ENCODE measurements at places on chromosomes 3 and 15.

DNA sequence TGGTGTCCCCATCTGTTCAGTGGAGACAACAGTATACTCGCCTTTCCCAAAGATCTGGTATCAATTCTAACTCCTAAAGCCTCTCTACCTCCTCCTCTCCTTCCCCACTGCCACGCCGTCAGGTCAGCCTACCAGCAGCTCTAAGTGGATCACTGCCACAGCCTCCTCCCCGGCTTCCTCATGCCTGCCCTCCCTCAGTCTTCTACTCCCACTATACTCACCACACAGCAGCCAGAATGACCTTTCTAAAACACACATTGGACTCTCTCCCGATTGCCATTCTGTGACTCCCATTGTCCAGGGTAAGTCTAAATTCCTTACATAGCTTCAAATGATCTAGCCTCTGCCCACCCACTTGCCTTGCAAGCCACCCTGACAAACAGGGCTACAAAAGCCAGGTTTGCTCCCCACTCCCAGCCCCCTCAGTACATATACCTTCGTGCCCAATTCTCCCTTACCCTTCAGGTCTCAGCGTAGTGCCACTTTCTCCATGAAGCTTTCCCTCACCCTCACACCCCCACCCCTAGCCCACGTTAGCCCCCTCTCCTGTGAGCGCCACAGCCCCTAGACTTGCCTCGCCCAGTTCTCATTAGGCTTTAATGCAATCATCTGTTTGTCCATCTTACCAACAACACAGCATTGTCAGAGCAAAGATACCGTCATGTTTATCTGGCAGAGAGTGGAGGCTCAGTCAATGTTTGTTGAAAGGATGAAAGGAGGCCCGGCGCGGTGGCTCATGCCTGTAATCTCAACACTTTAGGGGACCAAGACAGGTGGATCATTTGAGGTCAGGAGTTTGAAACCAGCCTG is 9.5 kb upstream of the SEMA7A start:
- DNase-seq = no peak

DNA sequence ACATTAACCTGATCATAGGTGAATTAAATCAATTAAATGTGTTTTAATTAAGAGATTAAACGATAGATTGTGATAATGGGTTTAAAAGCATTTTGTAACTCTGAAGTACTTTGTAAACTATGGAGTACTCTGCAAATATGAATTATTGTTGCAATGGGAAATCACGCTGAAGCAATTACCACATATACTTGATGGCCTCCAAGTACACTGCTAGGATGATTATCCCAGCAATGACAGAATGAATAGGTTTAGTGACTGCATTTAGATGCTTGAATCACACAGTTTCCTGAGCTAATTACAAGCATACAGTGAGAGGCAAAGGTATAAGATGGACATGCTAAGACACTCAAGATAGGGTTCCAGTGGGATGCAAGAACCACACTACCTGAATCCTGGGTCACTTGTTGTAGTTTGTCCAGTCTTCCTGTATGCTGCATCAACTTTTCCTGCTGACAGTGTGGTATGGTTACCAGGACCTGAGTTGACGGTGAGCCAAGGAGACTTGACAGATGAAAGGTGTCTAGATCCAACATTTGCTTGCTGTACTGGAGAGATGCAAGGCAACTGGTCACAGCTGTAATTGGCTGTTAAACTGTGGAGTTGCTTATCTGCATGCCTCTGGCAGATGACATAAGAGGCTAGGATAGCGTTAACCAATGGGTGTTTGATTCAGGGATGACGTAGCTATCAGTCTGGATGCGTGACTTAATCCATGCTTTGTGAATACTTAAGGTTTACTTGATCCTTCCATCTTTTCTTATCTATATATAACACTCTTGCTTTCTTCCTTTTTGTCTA is 38.0 kb downstream of the RNF13 start:
- no peak for DNase-seq

- DNase-seq = peak; percentile 28
These were observed 24.4 kb upstream of the OCA2 start for GRCh38 chr15:28123408-28124023.

DNA sequence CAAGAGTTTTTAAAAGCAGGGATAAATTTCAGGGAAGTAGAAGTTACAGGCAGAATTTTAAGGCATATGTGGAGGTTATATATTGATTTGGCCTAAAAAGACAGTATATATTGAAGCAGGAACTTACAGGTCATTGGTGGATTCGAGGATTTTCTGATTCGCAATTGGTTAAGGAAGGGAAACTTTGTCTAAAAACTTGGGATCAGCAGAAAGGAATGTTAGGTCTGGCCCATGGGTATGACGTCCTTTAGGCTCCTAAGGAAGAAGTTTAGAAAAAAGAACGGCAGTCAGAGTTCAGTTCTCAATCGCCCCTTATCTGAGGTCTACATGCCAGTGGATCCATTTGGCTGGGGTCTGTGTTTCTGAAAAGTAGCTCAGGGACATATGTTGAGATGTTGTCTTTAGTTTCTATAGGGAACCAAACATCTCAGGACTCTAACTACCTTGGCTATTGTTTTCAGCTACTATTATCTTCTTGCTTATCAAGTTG is 33.2 kb upstream of the ACP3 start:
- no peak for DNase-seq

- DNase-seq = no peak
These were observed 573.6 kb upstream of the ARRDC4 start for GRCh38 chr15:97386940-97387339.

Data from T-cell (primary cell).